ENCODE measurements at places on chromosomes 2 and 18. TPM values are rescaled to one million over a fixed set of nuclear protein-coding genes. Genes with fewer than 3 reads are reported as not detected.

Gene CENPO
- 2.0 TPM for total RNA-seq

Gene STARD6
- not detected for total RNA-seq

Gene DHRS9
- total RNA-seq = not detected

Gene ANKRD29
- 0.60 TPM for total RNA-seq

Gene DNPEP
- 75.5 TPM for total RNA-seq

Gene ATP8B1
- 39.1 TPM for total RNA-seq

Gene CHPF
- total RNA-seq = 109 TPM

Gene C18orf54
- total RNA-seq = 0.70 TPM

Gene TXNDC2
- total RNA-seq = not detected

Gene POTEF
- total RNA-seq = not detected

Gene C2orf74
- 8.0 TPM for total RNA-seq

Gene REG3G
- total RNA-seq = not detected

Gene PLEK
- total RNA-seq = not detected

Gene AQP12A
- not detected for total RNA-seq

Gene DPYSL5
- not detected for total RNA-seq

Gene SERPINB3
- total RNA-seq = not detected

Gene SERPINB2
- not detected for total RNA-seq

Gene IL18R1
- total RNA-seq = 1.1 TPM
